Glutamatergic neuron (in vitro differentiated cells): ENCODE measurements at places on chromosomes 2 and 18. TPM values are rescaled to one million over a fixed set of nuclear protein-coding genes. Genes with fewer than 3 reads are reported as not detected.

The CNGA3 gene
- 7.6 TPM for total RNA-seq

The CDKL4 gene
- total RNA-seq, result not detected

The LHCGR gene
- total RNA-seq, result not detected

The AGXT gene
- total RNA-seq, result not detected

The RAMP1 gene
- 7.6 TPM for total RNA-seq

The NEU2 gene
- total RNA-seq, result not detected

The PLCL1 gene
- 28.8 TPM for total RNA-seq

The CFAP65 gene
- total RNA-seq, result 1.1 TPM

The SLC35F5 gene
- 27.6 TPM for total RNA-seq

The XDH gene
- 1.3 TPM for total RNA-seq

The PLGLB1 gene
- total RNA-seq, result 5.4 TPM

The EVX2 gene
- total RNA-seq, result 0.76 TPM

The KATNAL2 gene
- total RNA-seq, result 2.4 TPM

DNA sequence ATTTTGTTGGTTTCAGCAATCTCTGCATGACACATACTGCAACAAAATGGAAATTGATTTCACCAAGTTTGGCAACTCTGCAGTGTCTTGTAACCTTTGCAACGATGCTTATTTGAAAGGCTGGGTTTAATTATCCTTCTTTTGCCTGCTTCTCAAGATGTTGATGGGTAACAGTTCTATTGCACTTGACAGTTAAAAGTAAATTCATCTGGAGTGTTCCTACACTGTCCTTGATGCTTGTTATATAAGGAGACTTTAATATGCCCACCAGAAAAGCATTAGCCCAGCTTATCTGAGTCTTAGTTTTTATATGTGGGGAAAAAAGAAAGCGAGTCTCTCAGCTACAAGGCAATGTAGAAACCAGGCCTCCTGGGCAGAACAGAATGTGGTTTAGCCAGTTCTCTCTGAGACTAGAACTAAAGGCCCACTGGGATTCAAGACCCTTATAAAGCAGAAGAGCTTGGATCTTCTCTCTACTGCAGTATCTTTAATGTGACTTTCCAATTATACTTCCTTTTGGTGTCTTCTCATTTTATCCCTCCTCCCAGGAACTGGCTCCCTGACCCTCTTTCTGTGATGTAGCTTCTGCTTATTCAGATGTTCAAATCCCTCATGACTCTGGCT is 106.8 kb upstream of the LYPD6 start:
- DNase-seq, result no peak
- H3K4me3 ChIP-seq, result no peak overlapping the region
- peaks cover 10% of the 10 kb centered on the region for H3K4me1 ChIP-seq
- no peaks in the 10 kb centered on the region for H3K27me3 ChIP-seq

- H3K27ac ChIP-seq, result no peak overlapping the region
- peaks cover 10% of the 10 kb centered on the region for H3K4me1 ChIP-seq
- peaks cover 3% of the 10 kb centered on the region for H3K27me3 ChIP-seq
- no peak for DNase-seq
- no peaks in the 10 kb centered on the region for H3K36me3 ChIP-seq
- H3K4me3 ChIP-seq, result no peak overlapping the region
Observed at GRCh38 chr2:29322011-29322410, 206.8 kb downstream of the CLIP4 start.

DNA sequence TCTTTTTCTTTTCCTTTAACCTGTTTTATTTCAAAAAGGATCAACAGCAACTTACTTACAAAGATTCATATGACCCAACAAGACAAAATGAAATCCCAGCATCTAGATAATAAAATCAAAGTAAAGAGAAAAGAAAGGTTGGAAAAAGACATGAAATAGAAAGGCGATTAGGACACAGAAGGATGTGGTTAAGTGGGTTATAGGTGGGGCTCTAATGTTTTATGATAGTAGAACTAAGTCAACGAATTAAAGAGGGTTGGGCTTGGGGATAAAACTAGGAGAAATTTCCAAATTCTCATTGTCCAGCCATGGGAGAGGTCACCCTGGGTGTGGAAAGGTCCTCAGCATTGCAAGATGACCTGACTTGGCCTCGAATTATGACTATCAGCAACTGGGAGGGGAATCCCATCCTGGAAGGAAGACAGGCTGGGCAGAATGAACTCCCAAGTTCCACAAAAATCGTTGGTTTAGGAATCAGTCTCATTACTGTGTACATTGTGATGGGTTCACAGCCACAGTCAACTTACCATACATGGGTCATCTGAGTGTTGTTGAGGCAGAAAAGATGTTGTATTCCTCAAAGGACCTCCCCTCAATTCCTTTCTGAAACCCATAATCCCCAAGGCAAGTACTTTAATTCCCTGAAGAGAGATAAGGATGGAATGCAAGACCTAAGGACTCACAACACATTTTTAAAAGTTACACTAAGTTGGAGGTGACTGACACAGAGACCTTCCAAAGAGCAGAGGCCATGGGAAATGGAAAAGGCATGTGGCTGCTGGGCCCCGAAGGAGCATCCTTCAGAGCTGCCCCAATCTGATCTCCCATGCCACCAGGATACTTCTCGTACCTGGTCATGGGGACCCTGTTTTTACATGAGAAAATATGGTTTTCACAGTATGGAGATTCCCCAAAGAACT is 167.6 kb downstream of the UXS1 start:
- H3K27me3 ChIP-seq, result no peaks in the 10 kb centered on the region
- H3K36me3 ChIP-seq, result no peaks in the 10 kb centered on the region
- no peak overlapping the region for H3K4me3 ChIP-seq
- no peak overlapping the region for H3K27ac ChIP-seq
- H3K4me1 ChIP-seq, result peaks cover 3% of the 10 kb centered on the region

DNA sequence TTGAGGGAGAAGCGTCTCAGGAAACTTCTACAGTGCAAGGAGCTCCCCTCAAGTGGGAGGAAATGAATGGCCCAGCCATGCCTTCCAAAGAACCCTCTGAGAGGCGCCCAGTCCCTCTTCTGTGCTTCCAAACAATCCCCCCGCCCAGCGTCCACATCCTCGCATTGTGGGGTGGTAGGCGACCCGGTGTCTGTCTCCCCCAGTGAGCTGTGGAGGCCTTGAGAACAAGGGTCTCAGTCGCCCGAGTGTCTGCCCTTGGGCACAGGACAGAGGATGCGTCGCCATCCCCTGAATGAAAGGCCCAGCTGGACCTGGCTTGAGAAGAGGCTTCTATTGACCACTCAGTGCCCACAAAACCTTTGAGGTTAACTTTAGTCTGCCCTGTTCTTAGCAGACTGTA is 29.7 kb downstream of the INPP5D start:
- H3K36me3 ChIP-seq, result peaks cover 9% of the 10 kb centered on the region
- H3K27ac ChIP-seq, result no peak overlapping the region
- H3K4me1 ChIP-seq, result peaks cover 4% of the 10 kb centered on the region
- no peak for DNase-seq
- H3K27me3 ChIP-seq, result peaks cover 2% of the 10 kb centered on the region
- H3K4me3 ChIP-seq, result no peak overlapping the region

DNA sequence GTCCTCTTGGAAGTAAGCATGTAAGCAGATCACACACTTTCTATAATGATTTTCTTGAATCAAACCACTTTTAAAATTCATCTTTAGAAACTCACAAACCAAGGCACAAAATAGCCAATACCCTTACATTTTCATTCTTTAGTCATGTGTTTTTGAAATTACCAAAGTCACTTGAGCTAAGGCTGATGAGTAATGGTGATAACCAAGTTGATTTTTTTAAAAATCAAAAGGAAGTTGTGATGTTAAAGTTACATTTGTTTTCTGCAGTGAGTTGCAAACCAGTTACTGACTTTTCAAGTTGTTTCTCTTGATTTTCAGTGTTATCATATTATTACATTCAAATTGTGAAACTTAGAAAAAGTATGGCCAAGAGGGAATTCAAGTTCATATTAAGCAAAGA is 21.5 kb upstream of the IL18RAP start:
- no peaks in the 10 kb centered on the region for H3K36me3 ChIP-seq
- H3K4me1 ChIP-seq, result no peaks in the 10 kb centered on the region
- H3K4me3 ChIP-seq, result no peak overlapping the region
- H3K27ac ChIP-seq, result no peak overlapping the region
- H3K27me3 ChIP-seq, result no peaks in the 10 kb centered on the region

DNA sequence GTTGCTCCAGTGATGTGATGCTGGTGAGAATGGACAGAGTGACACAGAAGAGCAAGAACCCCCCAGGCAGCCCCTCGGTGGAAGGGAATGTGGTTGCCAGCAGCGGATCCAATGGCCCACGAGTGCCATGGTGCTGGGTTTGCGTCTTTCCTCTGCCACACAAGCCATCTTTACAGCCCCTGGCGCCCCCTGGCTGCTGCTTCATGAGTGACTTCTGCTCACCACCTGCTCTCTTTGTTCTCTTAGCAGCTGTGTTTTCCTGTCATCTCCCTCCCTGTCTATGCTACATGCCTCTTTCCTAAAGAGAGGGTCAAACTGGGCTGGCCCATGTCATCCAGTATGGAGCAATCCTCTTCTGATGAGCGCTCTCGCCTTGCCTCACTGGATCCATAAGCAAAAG is 300.0 kb upstream of the SMIM21 start:
- H3K36me3 ChIP-seq, result no peaks in the 10 kb centered on the region
- no peak overlapping the region for H3K4me3 ChIP-seq
- DNase-seq, result peak; percentile 71
- H3K27ac ChIP-seq, result no peak overlapping the region
- peaks cover 12% of the 10 kb centered on the region for H3K4me1 ChIP-seq
- H3K27me3 ChIP-seq, result peaks cover 3% of the 10 kb centered on the region

GRCh38 chr2:173350383-173350782 is 4.3 kb upstream of the CDCA7 start:
- H3K4me3 ChIP-seq, result no peak overlapping the region
- peaks cover 3% of the 10 kb centered on the region for H3K27me3 ChIP-seq
- no peak overlapping the region for H3K27ac ChIP-seq
- no peak for DNase-seq
- H3K36me3 ChIP-seq, result no peaks in the 10 kb centered on the region

GRCh38 chr2:105879803-105880300 is 135.1 kb downstream of the NCK2 start:
- no peak overlapping the region for H3K4me3 ChIP-seq
- peaks cover 38% of the 10 kb centered on the region for H3K4me1 ChIP-seq
- peaks cover 7% of the 10 kb centered on the region for H3K36me3 ChIP-seq
- DNase-seq, result no peak
- H3K27ac ChIP-seq, result no peak overlapping the region
- H3K27me3 ChIP-seq, result peaks cover 4% of the 10 kb centered on the region

- no peak for DNase-seq
- no peaks in the 10 kb centered on the region for H3K36me3 ChIP-seq
- no peaks in the 10 kb centered on the region for H3K27me3 ChIP-seq
Observed at GRCh38 chr18:41371156-41372045, 583.6 kb upstream of the PIK3C3 start.

DNA sequence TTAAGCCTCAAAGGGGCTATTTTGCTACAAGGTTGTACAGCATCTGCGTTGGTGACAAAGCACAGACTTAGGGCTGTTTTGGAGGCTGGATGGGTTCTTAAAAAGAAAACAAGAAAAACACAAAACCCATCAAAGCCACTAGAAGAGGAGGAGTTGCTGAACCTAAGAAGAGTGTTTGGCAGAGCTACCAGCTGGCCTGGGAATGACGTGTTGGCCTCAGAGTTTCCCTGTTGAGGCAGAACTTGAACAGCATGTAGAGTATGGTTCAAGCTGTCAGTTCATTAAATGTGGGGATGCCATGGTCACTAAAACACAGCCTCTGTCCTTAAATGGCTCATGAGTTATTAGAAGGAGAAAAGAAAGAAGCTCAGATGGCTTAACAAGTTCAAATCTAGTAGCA is 162.5 kb downstream of the TTC32 start:
- no peaks in the 10 kb centered on the region for H3K36me3 ChIP-seq
- peaks cover 3% of the 10 kb centered on the region for H3K27me3 ChIP-seq
- no peak overlapping the region for H3K4me3 ChIP-seq
- H3K27ac ChIP-seq, result no peak overlapping the region
- H3K4me1 ChIP-seq, result no peaks in the 10 kb centered on the region
- no peak for DNase-seq

DNA sequence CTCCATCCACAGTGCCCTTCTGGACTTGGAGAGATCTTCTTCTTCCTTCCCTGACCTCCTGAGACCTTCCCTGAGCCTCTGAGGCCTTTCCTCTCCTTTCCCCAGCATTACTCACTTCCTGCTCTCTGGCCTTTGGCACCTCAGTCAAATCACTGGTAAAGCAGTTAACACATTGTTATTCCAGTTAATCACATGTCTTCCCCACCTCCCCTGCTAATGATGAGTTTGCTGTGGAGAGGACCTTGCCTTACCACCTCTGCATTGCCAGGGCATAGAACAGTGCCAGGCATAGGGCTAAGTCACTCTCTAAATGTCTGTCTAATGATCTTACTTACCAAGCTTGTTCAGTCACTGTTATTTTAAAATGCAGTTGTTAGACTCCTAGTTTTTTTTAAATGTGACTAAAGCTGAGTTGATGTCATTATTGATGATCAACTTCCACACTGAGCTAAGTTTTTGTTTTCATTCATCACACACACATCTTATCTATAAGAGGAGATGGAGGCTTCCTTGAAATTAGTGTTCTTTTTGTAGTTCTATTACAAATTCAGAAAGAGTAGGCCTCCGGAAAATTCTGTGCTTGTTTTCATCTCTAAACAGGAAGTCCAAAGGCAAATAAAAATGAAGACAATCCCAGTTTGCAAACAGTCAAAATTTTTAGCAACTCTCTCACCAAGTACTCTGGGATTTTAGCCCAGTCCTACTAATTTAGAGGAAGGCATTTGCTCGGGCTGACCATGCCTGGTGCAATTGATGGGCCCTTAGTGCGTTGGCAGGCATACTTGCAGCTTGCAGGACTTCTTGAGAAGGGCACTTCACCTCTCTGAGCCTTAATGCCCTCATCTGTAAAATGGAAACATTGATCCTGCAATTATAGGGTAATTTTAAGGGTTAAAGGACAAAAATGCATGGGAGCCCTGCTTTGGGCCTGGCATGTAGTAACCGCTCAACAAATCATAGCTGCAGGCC is 113.7 kb upstream of the SPRED2 start:
- H3K27me3 ChIP-seq, result peaks cover 2% of the 10 kb centered on the region
- no peaks in the 10 kb centered on the region for H3K4me1 ChIP-seq
- H3K36me3 ChIP-seq, result no peaks in the 10 kb centered on the region

DNA sequence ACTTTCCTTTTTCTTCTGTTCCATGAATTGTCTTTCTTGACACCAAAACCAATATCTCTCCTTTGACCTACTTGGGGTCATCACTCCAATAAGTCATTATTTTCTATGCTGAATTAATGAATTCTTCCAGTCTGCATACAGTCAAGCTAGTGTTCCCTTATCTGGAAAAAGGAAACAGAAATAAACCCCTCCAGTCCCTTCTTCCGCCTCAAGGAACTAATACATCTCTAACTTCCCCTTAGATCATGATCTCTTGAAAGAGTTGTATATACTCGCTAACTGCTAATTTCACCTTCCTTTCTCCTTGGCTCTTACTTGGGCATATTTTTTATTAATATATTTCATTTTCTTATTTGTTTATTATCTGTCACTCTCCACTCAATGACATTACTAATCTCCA is 7.3 kb upstream of the ARHGAP15 start:
- no peak overlapping the region for H3K27ac ChIP-seq
- H3K4me1 ChIP-seq, result no peaks in the 10 kb centered on the region
- no peak overlapping the region for H3K4me3 ChIP-seq
- no peaks in the 10 kb centered on the region for H3K27me3 ChIP-seq
- DNase-seq, result no peak

- no peaks in the 10 kb centered on the region for H3K4me1 ChIP-seq
- peaks cover 9% of the 10 kb centered on the region for H3K27me3 ChIP-seq
- H3K27ac ChIP-seq, result no peak overlapping the region
- no peak overlapping the region for H3K4me3 ChIP-seq
Observed at GRCh38 chr2:72981536-72981935, 64.2 kb downstream of the EMX1 start.

- no peaks in the 10 kb centered on the region for H3K27me3 ChIP-seq
- H3K4me3 ChIP-seq, result no peak overlapping the region
- DNase-seq, result no peak
- peaks cover 12% of the 10 kb centered on the region for H3K4me1 ChIP-seq
- H3K27ac ChIP-seq, result no peak overlapping the region
Observed at GRCh38 chr2:13495051-13495450, 778.3 kb downstream of the TRIB2 start.
